ENCODE measurements at places on chromosomes 1 and 21.

DNA sequence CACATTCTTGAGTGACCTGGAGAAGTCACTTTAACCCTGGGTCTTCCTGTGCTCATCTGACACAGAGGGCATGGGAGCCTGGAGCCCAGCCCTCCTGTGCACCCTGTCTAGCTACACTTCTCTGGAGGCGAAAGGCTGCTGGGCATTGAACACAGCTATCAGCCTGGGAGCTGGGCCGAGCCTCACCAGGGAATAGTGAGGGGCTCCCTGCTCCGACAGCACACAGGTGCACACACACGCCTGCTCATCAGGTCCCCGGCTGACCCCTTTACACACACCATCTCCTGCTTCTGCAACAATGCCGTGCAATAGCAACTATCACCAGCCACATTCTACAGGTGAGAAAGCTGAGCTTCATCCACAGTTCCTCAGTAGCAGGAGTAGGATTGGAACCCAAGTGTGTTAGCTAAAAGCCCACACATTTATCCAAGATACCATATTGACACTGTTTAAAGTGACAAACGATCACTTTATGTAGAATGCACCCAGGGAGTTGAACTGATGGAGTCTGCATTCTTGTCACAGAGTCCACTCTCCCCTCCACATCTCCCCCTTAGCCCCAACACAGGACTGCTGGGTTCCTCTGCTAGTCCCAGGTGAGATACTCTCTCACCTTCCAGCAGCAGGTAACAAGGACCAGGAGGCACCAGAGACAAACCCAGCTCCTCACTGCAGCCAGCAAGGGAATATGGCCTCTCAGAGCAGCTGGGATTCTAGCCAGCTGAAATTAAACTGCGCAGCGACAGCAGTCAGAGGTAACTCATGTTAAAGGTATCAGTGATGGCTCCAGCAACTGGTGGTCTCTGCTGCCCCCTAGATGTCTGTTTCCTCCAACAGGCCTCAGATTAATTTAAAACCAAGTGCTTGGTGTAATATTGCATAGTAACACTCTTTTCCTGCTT lies 18.3 kb upstream of the CAPN8 start:
- DNase-seq = peak; percentile 58

DNA sequence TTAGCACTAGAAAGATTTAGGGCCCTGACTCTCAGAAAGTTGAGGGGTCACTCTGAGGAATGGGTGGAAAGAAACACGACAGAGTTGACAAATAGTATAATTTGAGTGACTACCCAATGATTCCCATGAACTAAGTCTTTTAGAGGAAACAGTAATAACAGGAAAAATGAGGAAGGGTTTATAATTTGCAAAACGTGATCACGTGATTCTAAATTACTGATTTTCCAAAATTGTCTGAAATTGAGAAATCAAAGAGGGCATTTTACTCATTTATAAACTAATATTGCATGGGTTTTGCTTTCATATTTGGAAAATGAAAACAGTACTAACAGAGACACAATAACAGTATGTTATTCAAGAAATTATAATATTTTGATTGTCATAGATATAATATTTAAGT lies 1335.7 kb downstream of the PLA2G4A start:
- DNase-seq = no peak

DNA sequence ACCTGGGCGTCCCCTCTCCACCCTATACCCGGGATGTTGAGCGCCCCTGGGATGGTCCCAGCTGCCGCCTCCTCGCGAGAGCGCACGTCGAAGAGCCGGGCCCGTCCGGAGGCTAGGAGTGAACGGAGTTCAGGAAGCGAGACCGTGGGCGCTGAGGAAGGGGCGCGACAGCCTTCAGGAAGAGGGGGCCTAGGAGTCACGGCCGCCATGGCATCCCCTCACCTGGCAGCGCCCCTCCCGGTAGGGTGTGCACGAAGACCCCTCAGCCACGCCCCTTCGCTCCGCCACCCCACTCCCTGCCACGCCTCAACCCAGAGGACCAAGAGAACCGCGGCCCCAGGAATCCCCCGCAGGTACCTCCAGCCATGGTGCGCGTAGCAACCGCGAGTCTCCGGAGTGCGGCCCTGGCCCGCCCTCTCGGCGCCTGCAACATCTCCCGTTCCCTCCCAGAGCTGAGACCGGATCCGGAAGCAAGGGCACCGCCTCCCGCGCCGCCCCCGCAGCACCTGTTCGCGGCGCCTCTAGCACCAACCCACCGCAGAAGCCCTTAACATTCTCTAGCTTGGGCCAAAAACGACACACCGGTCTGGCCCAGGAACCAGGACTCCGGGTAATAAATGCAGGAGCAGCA lies at the start of gene TSTD1:
TSTD1 (minus strand) TSS at position 442 of the 631 bp plus-strand sequence; CDS start at position 367, 75 bp downstream.
- peak; percentile 88 for DNase-seq

- DNase-seq = no peak
Measured at GRCh38 chr1:219322766-219323165, 149.1 kb downstream of the LYPLAL1 start.

DNA sequence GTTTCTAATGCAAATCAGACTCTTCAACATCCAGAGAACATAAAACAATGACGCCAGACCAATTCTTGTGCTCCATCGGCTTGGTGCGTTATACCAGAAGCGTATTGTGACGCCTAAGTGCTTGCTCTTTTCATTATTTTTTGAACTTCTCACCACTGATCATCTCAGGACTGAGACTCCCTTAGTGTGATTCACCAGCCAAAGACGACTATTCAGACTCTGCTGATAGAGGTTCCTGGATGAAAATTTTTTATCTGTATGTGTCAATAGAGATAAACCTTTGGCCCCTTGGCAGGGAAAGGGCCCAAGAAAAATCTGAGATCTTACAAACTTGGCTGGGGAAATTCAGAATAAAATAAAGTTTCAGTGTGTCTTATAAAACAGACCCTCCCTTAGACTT lies 856 bp upstream of the GREM2 start:
- DNase-seq = no peak

DNA sequence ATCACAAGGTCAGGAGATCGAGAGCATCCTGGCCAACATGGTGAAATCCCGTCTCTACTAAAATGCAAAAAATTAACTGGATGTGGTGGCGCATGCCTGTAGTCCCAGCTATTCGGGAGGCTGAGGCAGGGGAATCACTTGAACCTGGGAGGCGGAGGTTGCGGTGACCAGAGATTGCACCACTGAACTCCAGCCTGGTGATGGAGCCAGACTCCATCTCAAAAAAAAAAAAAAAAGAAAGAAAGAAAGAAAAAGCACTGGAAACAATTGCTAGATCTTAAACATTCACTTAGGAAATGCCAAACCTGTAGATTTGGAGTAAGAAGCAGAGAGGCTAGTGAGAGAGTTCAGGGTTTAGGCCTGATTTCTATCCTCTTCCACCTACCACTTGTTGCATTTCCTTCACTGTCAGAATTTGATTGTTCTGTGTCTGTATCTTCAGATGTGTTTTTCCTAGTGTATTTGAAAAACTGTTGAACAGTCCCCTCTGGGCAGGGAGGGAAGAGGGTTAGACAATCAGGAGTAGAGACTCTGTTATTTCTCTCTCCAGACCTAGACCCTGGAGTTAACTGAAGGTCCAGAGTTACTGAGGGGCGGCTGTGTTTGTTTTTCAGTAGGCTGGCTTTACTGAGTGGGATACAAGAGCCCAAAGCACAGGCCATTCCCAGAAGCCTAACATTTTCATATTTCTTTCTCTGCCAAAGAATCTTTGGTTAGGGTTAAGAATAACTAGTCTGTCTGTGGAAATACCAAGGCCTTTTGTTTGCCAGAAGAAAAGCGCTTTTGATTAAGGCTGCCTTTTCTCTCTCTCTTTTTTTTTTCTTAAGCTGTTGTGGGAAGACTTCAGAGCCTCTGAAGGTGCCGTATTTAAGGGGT lies 31.1 kb upstream of the MACF1 start:
- DNase-seq = no peak

DNA sequence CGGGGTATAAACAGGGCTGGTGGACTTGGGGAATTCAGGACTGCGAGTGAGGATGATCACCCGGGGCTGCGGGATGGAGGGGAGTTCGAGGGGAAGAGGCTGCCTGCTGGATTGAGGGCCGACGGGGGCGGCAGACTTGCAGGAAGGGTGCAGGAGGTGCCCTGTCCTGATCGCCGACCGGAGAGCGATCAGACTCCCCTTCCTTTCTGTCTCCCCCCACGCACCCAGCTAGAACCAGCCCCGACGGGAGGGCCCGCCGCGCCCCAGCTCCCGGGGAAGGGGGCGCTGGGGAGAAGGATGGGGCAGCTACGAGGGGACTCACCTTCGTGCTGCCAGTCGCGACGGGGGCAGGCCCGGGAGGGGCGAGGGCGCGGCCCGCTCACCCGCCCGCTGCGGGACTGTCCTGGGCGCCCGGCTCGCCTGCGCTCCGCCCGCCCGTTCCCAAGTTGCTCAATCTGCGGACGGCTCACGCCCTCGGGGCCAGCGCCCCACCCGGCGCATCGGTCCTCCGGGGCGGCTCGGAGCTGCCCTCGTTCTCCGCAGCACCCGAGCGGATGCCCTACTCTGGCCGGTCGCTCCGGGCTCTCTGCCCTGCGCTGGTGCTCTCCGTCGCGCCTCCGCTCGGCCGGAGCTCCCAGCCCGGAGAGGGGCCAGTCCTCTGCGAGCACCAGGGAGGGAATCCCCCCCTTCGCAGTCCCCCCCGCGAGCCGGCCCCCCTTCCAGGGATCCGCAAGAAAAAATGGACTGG lies at the start of gene RSPO1:
RSPO1 (minus strand) TSS at position 649 of the 748 bp plus-strand sequence. CDS start 5,231 bp downstream, outside the sequence.
- DNase-seq = peak; percentile 12

DNA sequence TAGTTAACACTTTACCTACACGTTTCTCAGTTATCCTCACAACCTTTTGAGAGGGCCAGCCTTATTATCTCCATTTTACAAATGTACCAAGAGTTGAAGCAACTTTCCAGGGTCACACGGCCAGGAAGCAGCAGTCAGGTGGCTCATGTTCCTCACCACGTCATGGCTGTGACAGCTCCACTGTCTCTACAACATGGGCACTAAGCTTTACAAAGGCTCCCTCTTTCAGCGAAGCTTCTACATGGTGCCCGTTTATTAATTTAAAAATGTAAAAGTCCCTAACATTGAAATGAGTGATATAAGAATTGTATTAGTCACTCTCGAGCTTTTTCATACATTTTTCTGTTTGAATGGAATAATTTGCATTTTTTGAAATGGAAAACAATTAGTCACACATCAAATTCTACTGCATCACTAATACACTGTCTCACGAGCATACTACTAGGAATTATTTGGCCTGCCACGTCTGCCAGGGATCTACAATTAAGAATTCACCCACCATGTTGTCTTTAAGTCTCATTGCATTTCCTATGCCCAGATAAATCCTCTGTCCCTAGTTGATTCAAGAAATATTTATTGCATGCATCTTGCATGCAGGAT lies 28.4 kb upstream of the LIN9 start:
- DNase-seq = no peak

- DNase-seq = no peak
Measured at GRCh38 chr1:198187973-198188588, 31.3 kb downstream of the NEK7 start.
